Stimulated activated CD8-positive, alpha-beta memory T cell treated with anti-CD3 and anti-CD28 coated beads, Interleukin-7, amount 100 ng/mL, for 1 hour (primary cell): ENCODE measurements at places on chromosomes 7 and 10.
A peak's percentile ranks its signal among the peaks of the same experiment; 100 is the strongest.

- DNase-seq: no peak
Observed at GRCh38 chr10:4267086-4267773, 482.2 kb upstream of the KLF6 start.

- no peak for DNase-seq
Observed at GRCh38 chr7:35467456-35467978, 213.6 kb upstream of the TBX20 start.

- peak; percentile 15 for DNase-seq
Observed at GRCh38 chr10:31101123-31101522, 69.5 kb upstream of the ZNF438 start.

- DNase-seq: no peak
Observed at GRCh38 chr10:86538547-86538946, 17.0 kb upstream of the WAPL start.

GRCh38 chr10:118409295-118409694, 67.2 kb upstream of the FAM204A start:
- no peak for DNase-seq

DNA sequence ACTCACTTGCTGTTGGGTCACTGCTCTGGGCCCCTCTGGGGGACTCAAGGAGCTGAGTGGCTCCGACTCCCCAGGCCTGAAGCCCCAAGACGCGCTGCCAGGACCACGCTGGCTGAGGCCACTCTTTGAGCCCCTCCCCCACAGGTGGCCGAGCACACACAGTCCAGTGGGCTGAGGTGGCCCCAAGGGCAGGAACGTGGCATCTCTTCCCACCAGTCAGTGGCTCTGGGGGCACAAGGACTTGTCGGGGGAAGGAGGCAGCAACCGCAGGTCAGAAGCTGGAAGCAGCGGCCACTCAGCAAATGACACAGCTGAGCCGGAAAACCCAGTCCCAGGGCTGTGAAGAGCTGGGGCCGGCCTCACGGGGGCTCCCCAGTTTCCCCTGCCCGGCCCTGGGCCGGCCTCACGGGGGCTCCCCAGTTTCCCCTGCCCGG, 24.1 kb downstream of the GRIFIN start:
- DNase-seq: no peak

DNA sequence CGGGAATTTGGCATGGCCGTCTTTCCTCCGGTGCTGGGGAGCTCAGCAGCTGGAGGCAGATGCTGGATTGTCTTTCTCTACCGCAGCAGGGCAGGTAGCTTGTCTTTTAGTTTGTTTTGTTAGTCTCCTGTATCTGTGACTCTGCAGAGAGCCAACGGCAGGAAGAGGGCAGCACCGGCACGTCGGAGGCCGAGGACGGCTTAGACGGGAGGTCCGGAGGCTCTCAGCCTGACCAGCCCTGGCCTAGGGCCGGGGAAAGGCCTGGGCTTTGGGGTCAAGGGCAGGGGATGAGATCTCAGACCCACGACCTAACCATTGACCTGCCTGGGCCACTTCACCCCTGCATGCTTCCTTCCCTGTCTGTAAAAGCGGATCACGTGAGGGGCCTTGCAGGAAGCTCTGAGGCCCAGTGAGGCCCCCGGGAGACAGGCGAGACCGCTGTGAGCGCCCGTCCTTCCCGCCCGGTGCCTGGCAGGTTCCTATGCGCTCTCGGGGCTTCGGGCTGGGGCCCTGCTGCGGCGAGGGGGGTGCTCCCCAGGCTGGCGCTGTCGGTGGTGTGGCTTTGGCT, 72.7 kb downstream of the LHPP start:
- no peak for DNase-seq
